Sigmoid colon (tissue), 7 donors: ENCODE measurements at places on chromosomes 16 and 17. TPM values are rescaled to one million over a fixed set of nuclear protein-coding genes. Genes with fewer than 3 reads are reported as not detected.

Gene OR1F1
- polyA plus RNA-seq: not detected

Gene DNAH2
- not detected for polyA plus RNA-seq

Gene KRT222
- polyA plus RNA-seq: 3.6 TPM

Gene MAP1LC3B
- 76.3 TPM for polyA plus RNA-seq

DNA sequence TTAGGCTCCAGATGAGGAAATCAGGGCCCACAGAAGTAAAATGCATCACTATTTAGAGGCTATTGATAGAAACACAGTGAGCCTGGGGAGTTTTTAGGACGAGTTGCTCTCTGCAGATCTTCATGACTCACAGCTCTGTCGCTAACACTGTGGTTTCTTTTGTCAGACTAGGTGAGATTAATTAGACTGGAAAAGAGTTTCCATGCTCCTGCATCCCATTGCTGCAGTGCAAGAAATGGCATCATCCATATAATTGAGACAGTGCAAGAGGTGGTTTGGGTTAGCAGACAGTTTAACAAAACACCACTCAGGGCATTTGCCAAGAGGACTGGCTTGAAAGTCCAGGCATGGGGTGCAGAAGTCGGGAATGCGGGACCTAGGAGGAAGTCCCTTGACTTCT is 198.8 kb upstream of the CACNG5 start:
- DNase-seq: no peak
- no peak overlapping the region for H3K4me3 ChIP-seq
- no peaks in the 10 kb centered on the region for H3K27me3 ChIP-seq

- peaks cover 9% of the 10 kb centered on the region for H3K27me3 ChIP-seq
Observed at GRCh38 chr16:4593086-4593485, 21.6 kb downstream of the UBALD1 start.

DNA sequence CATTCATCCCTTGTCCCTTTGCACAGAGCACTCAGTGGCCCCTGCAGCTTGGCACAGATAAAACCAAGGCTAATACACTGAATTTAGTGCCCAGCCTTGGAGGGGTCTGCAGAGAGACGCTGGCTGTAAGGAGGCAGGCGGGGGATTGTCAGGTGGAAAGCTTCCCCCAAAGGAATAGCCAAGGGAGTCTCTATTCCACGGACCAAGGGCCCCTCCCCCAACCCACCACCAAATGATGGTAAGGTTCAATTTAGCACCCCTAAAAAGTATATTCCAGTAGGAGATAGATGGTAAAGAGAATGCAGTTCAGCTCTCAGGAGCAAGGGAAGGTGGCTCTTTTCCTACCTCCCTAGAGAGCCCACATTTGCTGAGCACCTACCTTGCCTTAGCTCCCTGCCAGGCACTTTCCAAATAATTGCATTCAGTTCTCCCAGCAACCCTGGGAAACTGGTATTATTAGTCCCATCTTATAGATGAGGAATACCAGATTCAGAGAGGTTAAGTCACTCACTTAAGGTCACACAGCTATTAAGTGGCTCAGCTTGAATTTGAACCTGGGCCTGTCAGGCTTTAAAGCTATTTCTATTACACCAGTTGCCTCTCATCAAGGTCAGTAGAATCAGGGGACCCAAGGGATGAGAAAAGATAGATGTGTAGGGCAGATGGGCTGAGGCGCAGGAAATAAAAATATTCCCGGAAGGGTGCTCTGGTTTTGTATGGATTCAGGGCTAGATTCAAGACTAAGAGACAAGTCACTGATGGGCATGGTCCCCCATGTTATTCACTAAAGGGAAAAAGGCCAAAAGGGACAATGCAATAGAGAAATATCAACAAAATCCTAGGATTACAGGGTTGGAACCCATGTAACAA is 20.0 kb upstream of the ZFHX3 start:
- DNase-seq: peak; percentile 58
- no peaks in the 10 kb centered on the region for H3K36me3 ChIP-seq
- H3K27ac ChIP-seq: peak overlapping the region; percentile 88
- H3K4me1 ChIP-seq: peaks cover 63% of the 10 kb centered on the region
- no peak overlapping the region for H3K4me3 ChIP-seq

DNA sequence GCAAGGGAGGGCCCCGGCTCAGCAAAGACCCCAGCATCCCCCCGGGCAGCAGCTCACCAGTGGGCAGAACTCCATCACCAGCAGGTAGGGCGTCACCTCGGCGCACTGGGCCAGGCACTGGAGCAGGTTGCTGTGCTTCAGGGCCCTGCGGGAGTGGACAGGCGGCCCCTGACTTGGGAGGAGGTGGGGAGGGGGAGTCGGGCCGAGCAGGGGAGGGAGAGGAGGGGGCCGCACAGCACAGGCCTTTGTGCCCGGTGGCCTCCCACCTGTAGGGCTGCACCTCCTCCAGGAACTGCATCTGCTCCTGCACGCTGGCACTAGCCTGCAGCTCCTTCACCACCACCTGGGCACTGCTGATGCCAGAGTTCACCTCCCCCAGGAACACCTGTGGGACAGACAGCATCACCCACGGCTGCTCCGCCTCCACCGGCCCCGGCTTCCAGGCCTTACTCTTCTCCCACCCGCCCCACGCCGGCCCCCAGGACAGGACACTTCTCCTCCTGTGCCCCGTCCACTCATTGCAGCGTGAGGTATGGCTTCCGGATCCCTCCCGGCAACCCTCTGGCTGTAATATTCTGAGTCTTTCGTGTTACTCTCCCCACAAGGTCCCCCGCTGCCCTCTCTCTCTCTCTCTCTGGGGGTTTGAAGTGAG is 37.7 kb upstream of the PVALEF start:
- H3K4me3 ChIP-seq: no peak overlapping the region
- DNase-seq: no peak
- H3K27ac ChIP-seq: peak overlapping the region; percentile 60
- H3K36me3 ChIP-seq: no peaks in the 10 kb centered on the region
